ENCODE measurements at places on chromosomes 11 and 22.

DNA sequence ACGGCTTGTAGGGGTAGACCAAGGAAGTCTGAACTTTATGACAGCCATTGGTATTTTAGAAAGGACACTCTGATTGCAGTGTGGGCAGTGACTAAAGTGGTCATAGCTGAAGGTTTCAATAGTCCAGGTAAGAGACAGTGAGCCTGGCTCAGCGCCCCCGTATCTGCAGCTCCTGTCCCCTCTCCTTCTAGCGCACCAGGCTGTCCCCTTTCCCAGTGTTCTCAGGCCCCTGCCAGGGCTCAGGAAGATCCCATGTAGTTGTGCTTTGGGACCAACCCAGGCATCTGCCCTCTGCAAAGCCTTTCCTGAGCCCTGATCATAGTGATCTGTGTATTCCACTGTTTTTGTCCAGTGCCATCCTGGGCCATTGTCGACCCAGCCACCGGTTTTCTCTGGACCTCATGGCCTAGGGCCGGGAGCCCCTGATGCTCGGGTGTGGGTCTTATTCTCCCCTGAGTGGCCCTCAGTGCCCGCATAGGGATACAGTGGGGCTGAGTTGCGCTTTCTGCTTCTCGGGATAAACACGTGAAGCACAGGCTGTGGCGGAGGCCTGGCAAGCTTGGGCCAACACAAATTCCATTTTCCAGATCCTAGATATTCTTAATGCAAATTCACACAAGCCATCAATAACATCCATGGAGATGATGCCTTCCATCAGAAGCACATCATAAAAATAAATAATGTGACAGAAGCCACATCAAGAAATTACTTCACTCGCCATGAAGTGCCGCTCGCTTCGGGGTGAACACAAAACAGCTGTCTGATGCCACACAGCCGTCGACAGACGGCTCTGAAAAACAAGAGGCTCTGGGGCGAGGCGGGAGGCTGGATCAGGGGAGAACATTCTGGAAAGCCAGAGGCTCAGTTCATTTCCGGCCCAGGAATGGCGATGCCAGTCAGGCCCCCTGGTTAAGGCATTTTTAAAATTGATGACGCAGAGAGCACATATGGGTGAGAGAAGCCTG lies 805.0 kb downstream of the TBC1D22A start:
- DNase-seq, result no peak

GRCh38 chr11:9972989-9973388 lies 309.1 kb downstream of the SWAP70 start:
- DNase-seq, result peak; percentile 71

DNA sequence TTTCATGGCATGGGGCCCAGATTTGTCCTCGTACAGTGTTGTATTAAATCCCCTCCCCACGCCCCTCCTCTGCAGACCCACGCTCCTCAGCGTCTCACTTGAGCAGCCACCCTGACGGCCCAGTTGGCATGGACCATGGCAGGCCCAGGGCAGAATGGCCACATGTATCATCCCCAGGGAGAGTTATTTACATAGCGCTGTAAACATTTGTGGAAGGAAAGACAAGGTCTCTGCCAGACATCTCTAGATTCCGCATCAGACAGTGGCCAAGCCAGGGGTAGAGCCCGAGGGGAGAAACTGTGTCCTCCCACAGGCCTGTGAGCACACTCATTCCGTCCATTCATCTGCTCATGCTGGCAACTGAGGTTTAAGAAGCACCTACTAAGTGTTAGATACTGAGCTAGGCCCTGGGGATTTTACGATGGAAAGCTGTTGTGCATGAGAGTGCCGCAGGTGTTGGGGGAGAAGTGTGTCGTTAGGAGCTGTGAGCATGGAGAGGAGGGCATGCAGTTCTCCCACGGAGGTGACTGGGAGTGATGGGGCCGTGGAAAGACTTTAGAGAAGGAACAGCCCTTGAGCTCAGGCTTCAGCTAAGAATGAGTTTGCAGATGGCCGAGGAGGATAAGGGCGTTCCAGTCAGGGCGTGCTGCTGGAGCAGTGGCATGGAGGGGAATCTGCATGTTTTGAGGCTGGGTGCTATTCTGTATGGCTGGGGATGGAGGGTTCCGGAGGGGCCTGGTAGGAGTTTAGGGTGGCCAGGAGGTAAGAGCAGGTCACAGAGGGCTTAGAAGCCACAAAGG lies 94.9 kb downstream of the GRIK4 start:
- no peak for DNase-seq

DNA sequence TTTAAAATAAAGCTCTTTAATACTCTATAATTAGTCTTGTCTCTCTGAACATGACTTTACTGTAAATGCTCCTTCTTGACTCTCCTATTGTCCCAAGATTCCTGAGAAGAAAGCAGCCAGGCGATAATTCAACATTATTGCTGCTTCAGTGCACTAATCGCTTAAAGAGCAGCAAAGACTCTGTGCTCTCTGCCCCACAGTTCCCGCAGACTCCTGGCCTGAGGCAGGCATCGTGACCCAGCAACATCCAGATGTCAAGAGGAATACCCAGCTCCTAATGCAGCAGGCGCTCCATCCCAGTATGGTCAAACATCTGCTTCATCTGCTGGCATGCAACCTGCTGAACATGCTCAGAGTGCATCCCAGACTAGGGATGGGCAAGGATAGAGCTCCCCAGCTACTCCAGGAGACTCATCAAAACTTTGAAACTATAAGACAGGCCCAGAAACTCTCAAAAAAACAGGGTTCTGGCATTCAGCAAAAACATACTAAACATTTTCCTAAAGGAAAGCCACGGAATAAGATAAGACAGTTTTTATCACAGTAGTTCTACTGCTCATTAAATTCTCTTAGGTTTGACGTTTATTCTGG lies 270.0 kb downstream of the SOX6 start:
- no peak for DNase-seq

DNA sequence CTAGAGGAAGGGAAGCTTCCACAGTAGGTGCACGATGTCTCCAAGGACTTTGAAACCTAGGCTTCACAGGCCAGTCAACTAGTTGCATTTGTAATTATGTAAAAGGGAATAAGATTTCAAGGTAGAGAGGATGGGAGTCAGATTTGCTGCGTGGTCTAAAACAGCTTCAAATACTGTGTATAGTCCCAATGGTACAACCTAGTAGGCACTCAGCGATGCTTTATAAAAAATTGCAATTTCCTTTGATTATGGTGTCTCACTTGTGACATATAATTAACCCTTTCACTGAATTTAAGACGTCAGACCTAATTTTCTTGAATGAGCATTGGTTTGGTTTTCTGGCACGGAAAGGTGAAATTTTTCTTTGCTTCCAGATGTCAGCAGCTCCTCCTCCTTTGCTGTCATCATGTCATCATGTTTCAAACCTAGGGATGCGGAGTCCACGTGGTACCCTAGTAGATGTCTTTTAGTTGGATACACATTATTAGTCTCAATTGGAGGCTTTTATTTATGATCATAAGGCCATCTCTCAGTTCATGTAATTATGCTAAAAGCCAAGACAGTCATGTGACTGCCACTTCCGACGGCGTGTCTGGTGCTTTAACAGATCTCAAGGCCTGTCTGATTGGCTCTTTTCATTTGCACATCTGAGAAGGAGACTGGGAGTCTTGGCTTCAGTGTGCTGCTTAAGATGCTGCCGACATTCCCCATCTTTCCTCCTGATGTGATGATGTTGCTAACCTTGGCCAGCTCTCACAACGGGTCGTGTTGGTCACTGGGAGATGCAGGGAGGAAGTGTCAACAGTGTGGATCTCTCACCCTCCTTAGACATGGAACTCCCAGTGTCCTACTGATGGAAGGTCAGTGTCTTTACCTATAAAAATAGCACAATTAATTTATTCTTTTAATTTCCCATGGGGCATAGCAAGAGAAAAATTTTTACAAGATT lies 134.0 kb downstream of the HIPK3 start:
- no peak for DNase-seq

- DNase-seq, result no peak
Measured at GRCh38 chr11:7619322-7619721, 54.0 kb downstream of the CYB5R2 start.

GRCh38 chr11:75553182-75553581 lies 8.9 kb upstream of the SERPINH1 start:
- no peak for DNase-seq

GRCh38 chr11:8094656-8095055 lies 13.6 kb downstream of the TUB start:
- DNase-seq, result no peak

GRCh38 chr11:58513747-58514367 lies 6.0 kb upstream of the OR5B21 start:
- peak; percentile 64 for DNase-seq

DNA sequence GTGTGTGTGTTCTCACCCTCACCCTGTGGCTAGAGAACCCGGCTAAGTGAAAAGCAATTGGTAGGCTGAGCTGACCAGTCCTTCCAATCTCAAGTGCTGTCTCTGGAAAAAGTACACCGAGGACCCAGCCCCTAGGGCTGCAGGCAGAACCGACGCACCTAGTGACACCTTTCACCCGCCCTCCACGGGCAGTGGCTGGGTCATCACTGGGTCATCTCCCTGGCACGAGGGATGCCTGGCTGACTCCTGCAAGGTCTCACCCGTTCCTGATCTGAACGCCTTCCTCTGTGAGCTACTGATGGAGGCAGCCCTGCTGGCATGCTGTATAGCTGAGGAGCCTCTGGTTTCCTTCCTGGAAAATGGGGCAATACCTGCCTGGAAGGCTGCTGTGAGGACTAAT lies 311.5 kb downstream of the NTM start:
- no peak for DNase-seq

- no peak for DNase-seq
Measured at GRCh38 chr11:69436041-69436982, 45.2 kb upstream of the LINC01488 start.

- no peak for DNase-seq
Measured at GRCh38 chr11:126319374-126319740, 15.5 kb downstream of the DCPS start.

DNA sequence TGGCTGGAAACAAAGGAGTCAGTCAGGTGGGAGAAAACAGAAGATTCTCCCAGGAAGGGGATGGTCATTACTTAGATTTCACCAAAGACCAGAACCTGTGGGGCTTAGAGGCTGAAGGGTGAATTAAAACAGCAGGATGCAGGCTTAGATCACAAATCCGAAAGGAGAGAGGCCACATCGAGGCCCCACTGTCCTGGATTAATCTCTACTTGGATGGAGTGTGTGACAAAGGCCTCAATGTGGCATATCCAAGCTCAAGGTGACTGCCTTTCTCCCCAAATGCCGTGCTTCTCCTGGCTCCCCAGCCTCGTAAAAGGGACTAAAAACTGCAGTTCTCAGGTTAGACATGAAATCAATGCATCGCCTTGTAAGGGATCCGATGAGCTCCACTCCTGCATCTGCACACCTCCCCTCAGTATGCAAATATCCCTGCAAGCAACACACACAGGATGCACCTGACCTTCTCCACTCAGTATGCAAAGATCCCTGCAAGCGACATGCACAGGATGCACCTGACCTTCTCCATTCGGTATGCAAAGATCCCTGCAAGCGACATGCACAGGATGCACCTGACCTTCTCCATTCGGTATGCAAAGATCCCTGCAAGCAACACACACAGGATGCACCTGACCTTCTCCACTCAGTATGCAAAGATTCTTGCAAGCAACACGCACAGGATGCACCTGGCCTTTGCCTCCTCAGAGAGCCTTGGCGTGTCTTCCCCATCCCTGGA lies 447.4 kb downstream of the BRD1 start:
- DNase-seq, result no peak

- DNase-seq, result no peak
Measured at GRCh38 chr22:48779661-48780596, 1047.7 kb downstream of the BRD1 start.

- peak; percentile 41 for DNase-seq
Measured at GRCh38 chr11:118434553-118435289, 1.6 kb upstream of the KMT2A start.

DNA sequence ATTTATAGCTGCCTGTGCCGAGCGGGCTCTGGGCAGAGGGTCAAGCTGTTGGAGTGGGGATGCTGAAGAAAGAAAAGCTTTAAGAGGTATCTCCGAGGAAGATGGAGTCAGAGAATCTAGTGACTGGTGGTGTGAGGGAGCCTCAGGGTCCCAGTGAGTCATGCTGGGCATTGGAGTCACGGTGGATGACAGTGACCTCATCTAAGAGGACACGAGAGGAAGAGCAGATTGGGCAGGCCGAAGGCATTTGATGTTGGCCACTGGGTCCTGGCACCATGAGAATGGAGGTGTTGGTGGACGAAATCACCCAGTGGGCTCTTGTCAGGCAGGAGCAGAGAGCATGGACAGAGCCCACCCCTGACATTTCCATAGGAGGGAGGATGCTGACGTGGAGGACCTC lies 68.4 kb downstream of the TBC1D22A start:
- DNase-seq, result peak; percentile 66

All from fibroblast of skin of back (primary cell).